ENCODE measurements at places on chromosomes 5 and 9. TPM values are rescaled to one million over a fixed set of nuclear protein-coding genes. Genes with fewer than 3 reads are reported as not detected.

DNA sequence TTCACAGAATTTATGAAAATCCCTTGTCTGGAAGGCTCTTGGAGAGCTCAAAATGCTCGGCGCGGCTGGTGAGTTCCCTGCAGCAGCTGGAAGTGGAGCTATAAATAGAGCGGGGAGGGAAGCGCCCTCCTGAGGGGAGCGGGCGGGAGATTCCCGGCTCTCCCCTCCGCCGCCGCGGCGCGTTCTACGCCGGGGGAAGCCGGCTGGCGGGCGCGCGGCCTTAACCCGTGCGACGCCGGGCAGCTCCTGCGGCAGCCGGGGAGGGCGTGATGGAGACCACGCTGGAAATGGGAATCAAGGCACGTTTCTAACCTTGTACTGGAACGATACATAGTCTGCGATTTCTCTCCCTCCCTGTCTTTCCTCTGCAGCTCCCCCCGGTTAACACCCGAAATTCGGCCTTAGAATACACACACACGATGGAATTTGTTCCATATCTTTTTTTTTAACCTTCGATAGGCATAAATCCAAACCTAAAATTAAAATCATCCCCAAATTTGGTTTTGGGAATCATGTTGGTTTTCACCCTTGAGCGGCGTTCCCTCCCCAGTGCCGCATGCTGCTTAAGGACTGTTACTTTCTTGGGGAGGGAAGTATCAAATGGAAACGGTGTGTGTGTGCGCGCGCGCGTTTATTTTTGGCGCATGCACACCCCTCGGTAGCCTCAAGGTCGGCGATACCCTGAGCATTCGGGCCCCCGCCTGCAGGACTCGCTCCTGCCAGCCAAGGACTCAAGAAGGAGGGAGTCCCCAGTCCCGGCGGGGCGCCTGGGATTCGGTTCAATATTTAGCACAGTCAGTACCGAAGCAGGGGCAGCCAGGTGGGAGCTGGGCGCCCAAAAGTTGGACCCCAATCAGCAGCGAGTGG is 306.3 kb upstream of the KCNN2 start:
- DNase-seq, result no peak

DNA sequence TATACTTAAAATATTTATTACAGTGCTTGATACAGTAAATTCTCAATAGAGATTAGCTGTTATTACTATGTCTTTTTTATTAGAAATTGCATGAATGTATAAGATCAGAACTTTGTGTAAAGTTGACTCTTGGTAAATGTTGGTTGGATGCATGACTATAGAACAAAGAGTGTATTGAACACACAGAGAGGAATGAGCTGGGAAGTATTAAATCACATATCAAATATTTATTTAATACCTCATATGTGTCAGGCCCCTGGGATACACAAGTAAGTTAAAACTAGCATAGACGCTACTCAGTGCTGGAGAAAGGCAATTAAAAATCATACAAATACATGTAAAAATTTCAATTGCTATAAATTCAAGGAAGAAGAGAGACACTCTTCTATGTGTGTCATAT is 550.7 kb upstream of the TLE4 start:
- no peak for DNase-seq

DNA sequence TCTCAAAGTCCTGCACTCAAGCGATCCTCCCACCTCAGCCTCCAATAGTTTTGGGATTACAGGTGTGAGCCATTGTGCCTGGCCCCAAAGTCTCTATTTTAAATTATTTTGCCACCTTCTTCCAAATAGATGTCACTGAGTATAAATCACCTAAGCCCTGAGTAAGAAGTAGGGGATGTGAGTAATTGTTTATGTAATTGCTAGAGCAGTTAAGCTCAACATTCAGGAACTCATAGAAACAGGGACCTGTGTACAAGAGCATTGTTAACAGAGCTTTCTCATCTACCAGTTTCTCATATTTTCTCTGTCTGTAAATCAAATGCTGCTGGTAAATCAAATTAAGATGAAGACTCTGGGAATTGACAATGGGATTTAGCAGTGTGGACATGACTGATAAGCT is 26.3 kb downstream of the CDK7 start:
- DNase-seq, result no peak

DNA sequence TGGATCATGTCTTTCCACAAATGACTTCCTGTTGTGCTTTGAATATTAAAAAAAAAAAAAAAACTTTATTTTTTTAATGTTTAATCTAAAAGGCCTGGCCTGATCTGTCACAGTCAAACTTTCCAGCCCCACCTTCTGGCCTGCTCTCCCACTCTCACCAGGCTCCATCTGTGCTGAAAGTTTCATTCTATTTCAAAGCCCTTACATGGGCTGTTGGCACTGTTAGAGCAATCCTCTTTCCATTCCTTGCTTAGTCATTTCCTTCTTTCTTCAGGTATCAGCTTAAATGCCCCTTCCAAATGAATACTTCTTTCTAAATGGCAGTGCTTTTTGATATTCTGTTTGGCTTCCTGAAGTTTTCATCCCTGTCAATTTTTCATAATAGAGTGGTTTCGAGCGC is 1104.8 kb upstream of the C9orf72 start:
- no peak for DNase-seq

GRCh38 chr5:68946728-68947127 is 147.1 kb upstream of the SLC30A5 start:
- DNase-seq, result no peak

DNA sequence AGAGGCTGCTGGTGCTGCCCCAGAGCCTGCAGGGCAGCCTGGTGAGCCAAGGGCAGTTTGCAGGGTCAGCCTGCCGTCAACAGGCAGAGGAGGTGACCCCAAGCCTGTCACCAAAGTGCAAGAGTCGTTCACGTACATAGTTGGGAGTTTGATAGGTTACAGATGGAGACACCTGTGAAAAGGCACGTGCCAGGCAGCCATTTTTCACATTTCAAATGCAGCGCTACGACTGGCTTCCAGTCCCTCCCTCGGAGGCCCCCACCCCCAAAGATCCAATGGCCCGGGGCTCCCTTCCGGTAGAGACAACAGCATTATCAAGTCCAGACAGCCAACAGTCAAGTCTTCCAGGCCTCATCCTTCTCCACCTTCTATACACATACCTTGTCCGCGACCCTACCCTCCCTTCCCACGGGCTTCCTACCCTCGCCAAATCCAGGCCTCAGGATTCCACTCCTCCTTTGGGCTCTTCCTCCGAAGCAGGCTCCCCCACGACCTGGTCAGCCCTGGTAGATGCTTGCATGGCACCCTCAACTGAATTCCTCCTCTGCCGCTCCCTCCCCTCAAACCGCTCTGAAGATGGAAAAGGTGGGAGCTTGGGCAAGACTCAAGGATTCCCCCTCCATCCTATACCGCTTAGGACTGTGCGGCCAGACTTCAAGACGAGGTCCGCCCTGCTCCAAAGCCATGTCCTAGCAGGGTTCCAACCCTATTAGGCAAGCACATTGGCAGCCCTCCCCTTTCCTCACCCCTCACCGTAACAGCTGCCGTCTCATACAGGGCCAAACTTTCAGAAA is 13.2 kb downstream of the HNRNPH1 start:
- peak; percentile 82 for DNase-seq

The C7 gene
- 326 TPM for total RNA-seq

The PCDHB16 gene
- total RNA-seq, result 1.6 TPM

The FOXD4L5 gene
- total RNA-seq, result not detected

The ADAMTS6 gene
- total RNA-seq, result 1.3 TPM

The PRKACG gene
- not detected for total RNA-seq

Measured in mesenteric fat pad (tissue), 1 donor.